ENCODE measurements at places on chromosomes 13 and 19.

DNA sequence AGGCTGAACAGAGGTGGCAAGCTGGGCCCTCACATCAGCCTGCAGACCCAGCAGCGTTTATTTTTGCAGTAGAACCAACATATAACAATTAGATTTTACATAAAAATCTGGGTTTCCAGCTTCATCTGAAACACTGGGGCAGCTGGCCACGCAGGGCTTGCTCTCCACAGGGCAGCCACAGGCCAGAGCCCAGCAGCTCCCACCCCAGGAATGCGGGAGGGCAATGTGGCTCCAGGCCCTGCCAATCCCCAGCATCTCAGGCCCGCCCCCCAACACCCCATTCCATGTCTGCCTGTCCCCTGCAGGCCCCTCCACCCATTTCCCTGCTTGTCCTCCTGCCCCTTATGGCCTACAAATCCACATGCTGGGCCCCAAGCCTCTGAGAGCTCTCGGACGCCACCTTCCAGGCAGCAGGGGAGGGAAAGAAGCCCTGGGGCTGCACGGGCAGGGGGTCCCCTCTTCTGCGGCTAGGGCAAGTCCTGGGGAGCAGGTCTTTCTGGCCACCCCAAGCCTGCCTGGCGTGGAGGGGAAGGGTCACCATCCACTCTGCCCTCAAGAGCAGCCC is 15.0 kb upstream of the VSTM2B start:
- no peak for DNase-seq

GRCh38 chr19:12837225-12837624 is 1.1 kb upstream of the MAST1 start:
- no peak for DNase-seq

GRCh38 chr19:41997851-41998229 is 3.8 kb upstream of the ATP1A3 start:
- DNase-seq: no peak

DNA sequence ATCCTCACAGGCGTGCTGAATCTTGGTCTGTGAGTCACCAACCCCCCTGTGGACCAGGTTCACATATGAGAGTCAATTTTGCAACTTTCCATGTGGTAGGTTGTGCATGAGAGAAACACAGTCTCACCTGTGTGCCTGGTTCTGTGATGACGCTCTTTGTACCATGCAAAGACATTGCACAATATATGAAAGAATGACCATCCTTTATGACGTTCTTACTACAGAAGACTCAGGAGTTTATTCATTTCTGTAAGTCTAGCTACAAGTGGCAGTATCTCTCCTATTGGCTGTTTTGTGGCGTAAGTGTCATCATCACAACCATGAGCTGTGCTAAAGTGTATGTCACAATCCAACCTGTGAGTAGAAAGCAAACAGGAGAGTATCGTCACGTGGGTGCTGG is 43.8 kb upstream of the ZNF728 start:
- no peak for DNase-seq

DNA sequence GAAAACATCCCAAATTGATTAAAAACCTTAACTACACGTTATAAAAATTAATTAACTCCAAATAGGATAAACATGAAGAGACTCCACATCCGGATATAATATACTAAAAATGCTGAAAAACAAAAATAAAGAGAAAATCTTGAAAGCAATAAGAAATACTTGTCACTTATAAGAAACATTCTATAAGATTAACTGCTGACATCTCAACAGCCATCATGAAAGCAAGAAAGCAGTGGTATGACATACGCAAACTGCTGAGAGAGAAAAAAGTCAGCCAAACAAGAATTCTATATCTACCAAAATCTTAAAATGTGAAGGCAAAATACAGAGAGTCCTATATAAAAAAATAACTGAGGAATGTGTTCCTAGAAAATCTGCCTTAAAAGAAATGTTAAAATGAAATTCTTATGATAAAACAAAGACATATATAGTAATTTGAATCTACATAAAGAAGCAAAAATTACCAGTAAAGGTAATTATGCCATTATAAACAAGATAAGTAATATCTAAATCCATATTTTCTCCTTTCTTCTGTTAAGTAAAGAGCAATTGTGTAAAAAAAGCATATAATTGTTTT is 1851.1 kb downstream of the PCDH9 start:
- DNase-seq: no peak

DNA sequence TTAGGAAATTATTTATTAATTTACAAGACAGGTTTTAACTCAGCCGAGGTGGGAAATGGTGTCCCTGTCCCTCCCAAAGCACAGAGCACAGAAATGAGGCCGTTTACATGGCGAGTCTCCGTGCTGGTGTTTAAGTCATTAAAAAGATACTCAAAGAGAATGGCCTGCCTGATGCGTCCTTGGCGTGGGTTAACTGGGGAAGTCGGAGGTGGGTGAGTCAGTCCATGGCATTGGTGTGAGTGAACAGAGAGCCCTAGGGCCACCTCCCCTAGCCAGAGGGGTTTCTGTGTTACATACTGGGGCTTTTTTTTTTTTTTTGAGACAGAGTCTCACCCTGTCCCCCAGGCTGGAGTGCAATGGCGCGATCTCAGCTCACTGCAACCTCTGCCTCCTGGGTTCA is 3.9 kb downstream of the FEM1A start:
- DNase-seq: no peak

DNA sequence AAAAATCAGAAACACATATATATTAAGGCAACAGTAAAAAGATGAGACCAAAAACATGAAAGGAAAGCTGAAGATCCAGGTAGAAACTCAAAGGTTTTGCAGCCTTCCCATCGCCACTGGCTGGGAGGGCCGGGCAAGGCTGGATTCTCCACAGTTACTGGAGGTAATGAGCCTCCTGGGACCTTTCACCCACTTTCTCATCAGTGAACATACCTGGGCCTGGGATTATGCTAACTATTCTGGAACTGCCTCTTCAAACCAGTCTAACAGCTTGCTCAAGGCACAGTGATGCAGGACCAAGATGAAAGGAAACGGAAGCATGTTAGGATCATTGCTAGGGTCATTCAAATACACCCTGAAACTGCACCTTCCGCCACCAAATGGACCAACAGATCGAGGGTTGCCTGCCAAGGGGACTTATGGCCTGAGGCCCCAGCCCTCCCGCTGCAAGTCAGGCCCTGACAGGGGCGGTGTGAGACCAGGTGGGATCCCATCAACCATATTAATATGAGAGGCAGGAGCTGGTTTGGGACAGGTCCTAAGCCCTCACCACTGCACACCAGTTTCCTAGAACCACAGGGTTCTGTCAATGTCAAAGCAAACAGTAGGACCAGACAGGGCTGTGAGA is 28.4 kb upstream of the ATP12A start:
- DNase-seq: no peak

DNA sequence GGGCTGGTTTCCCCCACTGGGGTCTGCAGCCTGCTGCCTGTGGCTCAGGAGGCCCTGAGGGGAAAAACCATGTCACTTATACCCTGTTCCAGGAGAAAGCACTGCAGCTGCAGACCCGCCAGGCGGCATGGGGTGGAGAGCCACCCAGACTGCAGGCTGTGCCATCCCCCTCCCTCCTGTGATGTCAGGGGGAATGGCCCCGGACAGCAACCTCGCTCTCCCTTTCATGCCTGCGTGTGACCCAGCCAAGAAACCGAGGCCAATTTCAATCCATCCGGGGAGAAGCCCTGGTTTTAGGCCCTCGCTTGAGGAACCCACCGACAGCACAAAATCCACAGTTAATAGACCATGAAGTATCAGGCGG is 37.2 kb upstream of the MATK start:
- DNase-seq: no peak

DNA sequence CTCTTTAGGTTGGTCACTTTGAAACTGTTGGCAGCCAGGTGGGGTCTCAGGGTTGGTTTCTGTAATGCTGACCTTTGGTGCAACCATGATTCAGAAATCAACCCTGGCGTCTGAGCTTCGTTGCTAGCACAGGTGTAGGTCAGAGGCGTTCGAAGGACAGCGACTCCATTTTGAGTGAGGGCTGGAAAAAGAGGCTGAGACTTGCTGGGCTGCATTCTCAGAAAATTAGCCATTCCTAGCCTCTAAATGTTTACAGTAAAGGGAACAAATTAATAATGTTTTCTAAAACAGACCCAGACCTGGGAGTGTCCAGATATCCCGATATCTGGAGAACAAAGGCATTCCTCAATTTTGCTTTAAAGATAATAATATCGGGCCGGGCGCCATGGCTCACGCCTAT is 29.2 kb downstream of the RHPN2 start:
- DNase-seq: no peak

DNA sequence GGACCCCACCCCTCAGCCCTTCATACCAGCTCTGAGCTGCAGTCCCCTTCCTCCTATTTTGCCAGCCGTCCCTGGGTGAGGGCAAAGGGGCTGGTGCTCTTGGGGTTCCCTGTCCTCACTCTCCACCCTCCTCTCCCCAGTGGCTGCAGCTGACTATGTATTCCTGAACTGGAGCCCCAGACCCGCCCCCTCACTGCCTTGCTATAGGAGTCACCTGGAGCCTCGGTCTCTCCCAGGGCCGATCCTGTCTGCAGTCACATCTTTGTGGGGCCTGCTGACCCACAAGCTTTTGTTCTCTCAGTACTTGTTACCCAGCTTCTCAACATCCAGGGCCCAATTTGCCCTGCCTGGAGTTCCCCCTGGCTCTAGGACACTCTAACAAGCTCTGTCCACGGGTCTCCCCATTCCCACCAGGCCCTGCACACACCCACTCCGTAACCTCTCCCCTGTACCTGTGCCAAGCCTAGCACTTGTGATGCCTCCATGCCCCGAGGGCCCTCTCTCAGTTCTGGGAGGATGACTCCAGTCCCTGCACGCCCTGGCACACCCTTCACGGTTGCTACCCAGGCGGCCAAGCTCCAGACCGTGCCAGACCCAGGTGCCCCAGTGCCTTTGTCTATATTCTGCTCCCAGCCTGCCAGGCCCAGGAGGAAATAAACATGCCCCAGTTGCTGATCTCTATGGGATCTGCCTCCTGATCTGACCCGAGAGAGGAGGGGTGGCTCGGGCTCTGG is 2.4 kb downstream of the COX7A1 start:
- no peak for DNase-seq

GRCh38 chr19:1035998-1036621 is 3.8 kb upstream of the ABCA7 start:
- DNase-seq: no peak

DNA sequence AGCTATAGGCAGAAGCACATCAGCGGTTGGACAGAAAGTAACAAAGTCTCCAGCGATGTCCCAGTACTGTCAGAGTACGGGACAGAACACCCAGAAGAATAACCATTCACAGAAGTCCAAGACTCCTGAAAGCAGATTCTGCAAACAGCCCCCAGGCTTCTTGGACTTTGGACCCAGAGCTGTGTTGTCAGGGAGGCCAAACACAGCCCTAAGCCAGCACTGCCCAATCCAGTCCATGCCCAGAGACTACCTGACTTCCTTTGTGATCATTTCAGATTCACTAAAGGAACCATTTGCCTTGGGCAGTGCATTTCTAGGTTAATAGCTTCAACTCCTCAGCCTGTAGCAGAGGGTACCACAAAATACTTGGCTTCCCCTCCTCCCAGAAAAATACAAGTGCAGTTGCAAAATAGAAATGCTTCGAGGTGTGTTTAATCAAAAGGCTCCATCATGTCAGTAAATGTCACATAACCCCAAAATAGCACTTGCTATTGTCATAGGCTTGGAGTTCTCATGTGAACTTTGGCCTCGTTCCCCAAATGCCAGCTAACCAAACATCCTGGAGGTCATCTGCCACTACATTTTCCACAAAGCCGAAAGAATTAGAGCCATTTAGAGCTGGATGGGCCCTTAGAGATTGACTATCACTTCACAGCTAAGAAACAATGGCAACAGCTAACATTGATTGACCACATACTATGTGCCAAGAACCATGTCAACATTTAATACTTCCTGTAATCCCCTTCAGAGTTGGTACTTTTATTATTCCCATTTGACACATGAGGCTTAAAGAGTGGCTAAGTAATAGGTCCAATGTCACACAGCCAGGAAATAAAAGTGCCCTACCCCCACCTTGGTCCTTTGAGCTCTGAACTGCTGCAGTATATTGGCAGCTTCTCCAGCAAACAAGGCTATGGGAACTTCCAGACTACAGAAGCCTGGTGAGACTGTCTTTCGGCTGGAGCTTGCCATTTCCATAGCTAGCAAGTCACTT is 329.9 kb downstream of the FOXO1 start:
- no peak for DNase-seq

DNA sequence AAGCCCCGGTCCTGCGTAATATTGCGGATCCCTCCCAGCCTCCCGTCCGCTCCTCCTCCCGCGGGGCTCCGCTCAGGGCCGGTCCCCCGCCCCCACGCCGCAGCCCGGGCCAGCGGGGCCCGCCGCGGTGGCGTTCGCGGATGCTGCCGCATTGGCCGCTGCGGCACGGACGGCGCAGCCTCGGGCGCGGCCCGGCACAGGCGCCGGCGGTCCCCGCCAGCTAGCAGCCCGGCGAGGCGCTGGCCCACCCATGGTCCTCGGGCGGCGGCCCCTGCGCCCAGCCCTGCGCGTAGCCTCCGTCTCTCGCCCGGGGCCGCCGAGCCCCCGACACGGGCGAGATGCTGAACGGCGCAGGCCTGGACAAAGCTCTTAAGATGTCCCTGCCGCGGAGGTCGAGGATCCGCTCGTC is at the start of gene ATP8A2:
ATP8A2 (plus strand) TSS at position 100 of the 409 bp plus-strand sequence; CDS start at position 339, 239 bp downstream.
- DNase-seq: no peak

- no peak for DNase-seq
These were observed 114.1 kb downstream of the DACH1 start for GRCh38 chr13:71752775-71753513.

GRCh38 chr19:24074720-24075454 is 12.1 kb upstream of the ZNF254 start:
- no peak for DNase-seq

DNA sequence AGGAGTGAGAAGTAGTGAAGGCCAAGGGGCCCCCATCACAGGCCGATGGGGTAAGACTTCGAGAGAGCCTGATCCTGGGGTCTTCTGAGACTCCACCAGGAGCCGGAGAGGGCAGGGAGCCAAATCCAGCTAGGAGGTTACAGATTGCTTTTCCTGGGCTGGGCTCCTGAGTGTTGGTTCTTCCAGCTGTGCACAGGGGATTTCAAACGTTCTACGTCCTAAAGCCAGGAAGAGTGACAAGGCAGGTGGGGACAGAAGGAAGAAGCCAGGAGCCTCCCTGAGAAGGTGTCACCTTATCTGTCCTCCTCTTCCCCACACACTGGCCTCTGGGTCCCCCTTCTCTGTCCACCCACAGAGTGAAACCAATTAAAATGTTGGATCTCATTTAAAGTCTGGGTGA is 16.1 kb upstream of the TPRX2 start:
- DNase-seq: no peak

GRCh38 chr13:48849515-48849914 is 126.2 kb upstream of the FNDC3A start:
- DNase-seq: no peak

- no peak for DNase-seq
These were observed 144.5 kb upstream of the FNDC3A start for GRCh38 chr13:48831248-48831647.
